ENCODE measurements at places on chromosomes 1 and 21.

- no peak for DNase-seq
These were observed 28.5 kb downstream of the HUNK start for GRCh38 chr21:31901315-31901714.

GRCh38 chr1:73044241-73045036, 762.1 kb upstream of the NEGR1 start:
- peak; percentile 18 for DNase-seq

DNA sequence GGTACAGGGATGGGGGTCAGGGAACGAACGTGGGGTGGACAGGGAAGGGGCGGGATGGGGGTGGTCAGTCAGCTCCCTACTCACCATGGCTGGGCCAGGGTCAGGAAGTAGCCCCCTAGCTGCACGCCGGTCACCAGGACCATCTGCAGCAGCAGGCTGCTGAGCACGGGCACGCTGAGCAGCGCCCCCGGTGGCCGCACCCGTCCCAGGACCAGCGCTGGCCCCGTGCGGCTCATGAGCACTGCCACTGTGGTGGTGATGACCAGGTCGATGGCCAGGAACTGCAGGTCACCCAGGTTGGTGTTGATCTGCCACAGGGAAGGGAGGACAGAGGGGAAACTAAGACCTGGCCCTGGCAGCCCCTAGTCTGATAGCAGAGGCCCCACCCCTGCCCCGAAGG, 6.5 kb upstream of the MFAP2 start:
- DNase-seq, result no peak

GRCh38 chr1:159923203-159924024, 1.9 kb downstream of the TAGLN2 start:
- peak; percentile 83 for DNase-seq

- peak; percentile 92 for DNase-seq
These were observed 11.4 kb upstream of the BCAR3 start for GRCh38 chr1:93692983-93693591.

DNA sequence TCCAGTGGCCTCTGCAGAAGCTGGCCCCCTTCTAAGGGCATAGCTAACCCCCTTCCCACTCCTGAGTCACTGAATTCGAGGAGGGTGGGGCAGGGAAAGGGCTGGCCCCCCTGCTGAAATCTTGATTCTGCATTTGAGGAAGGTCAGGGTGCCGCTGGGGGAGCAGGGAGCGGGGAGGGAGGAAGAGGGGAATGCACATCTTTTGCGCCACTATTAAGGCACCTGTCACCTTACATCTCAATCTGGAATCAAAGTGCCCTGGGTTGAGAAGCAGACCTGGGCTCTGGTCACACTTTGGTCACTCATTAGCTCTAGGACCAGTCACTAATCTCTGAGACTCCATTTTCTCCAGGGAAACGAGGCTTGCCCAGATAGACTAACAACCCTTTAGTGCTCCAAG, 62.0 kb downstream of the TOR1AIP2 start:
- DNase-seq, result no peak

DNA sequence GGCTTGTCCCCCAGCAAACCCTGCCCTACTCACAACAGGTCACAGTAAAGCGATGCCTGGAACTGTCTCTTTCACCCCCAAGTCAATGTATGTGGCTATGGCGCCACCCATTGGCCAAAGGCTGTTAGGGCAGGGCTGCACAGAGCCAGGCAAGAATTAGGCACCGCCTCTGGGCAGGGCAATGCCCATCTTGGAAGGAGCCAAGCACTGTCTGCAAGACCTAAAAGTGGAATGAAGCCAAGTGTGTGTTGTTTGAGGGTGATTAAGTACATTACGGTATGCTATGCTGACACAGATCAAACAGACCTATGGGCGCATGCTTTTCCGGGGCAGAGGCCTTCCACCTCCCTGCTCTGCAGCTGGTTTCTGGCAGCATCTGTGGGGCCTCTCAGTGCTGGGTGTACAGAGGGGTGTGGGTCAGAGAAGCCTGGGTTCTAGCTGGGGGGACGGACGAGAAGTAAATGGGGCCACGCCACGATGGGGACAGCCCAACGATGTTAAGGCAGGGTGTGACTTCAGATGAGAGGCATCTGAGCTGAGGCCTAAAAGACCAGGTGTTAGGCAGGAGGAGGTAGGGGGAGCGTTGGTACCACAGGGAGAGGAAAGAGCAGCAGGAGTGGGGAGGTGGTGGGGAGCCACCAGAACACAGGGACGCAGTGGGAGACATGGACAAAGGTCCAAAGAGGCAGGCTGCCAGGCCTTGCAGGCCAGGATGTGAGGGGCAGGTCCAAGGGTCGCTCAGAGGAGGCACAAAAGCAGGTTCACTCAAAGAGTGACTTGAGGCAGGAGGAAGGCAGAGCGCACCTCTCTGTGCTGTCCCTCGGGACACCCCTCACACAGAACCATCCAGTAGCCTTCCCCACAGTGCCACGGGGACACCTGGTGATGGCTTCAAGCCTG, 49.8 kb downstream of the ACOT7 start:
- DNase-seq, result peak; percentile 75

- DNase-seq, result no peak
These were observed 72.5 kb downstream of the ENAH start for GRCh38 chr1:225580238-225581099.

- DNase-seq, result no peak
These were observed 3.3 kb upstream of the FMO4 start for GRCh38 chr1:171310661-171311087.

- no peak for DNase-seq
These were observed 104.8 kb upstream of the SLC44A3 start for GRCh38 chr1:94715321-94715720.

DNA sequence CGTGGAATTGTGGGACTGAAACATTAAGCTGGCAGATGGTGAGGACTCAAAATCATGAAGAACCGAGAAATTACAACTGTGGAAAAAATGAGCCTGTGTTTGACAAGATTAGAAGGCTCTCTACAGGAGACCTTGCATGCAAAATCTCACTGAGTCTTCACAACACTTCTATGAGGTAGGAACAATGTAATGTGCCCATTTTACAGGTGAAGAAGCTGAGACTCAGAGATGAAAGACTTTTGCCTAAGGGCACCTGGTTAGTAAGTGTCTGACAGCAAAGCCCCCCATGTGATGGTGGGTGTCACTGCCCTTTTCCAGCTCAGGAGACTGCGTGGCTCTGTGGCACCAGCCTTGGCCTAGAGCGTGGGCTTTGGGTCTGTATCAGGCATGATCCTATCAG, 21.0 kb downstream of the OPRD1 start:
- no peak for DNase-seq

- DNase-seq, result no peak
These were observed 18.1 kb downstream of the VASH2 start for GRCh38 chr1:212968368-212968863.

DNA sequence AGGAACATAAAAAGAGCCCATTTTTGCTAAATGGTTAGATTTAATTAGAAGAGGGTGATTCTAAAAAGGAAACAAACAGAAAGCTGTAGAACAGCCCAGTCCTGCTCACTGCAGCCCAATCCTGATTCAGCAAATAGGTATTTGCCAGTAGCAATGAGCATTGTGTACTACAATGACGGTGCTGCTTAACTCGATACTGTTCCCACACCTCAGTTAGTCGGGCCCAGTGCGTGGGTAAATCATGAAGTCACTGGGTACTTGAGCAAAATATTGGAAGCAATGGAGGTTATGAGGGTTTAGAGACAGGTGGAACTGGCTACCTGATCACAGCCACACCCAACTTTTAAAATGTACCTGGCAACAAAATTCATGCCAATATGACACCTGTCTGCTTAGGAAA, 101.5 kb upstream of the ADGRL2 start:
- peak; percentile 72 for DNase-seq

- peak; percentile 53 for DNase-seq
These were observed 84.7 kb downstream of the NOTCH2 start for GRCh38 chr1:119984771-119985170.

DNA sequence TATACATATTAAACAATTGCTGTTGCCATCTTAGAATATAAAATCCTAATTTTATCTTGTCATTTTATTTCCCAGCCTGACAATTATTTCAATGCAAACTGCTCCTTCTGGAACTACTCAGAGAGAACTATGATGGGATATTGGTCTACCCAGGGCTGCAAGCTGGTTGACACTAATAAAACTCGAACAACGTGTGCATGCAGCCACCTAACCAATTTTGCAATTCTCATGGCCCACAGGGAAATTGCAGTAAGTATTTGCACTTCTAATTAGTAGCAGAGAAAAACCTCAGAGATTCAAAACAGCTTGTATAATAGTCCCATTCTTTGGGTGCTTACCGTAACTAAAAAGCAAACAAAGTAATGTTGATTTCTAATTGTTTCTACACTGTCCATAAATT, 167.2 kb downstream of the ADGRL2 start:
- no peak for DNase-seq

GRCh38 chr1:30009720-30010119, 713.7 kb downstream of the MATN1 start:
- DNase-seq, result no peak

- DNase-seq, result no peak
These were observed 45.4 kb upstream of the LRRN2 start for GRCh38 chr1:204730826-204731459.

DNA sequence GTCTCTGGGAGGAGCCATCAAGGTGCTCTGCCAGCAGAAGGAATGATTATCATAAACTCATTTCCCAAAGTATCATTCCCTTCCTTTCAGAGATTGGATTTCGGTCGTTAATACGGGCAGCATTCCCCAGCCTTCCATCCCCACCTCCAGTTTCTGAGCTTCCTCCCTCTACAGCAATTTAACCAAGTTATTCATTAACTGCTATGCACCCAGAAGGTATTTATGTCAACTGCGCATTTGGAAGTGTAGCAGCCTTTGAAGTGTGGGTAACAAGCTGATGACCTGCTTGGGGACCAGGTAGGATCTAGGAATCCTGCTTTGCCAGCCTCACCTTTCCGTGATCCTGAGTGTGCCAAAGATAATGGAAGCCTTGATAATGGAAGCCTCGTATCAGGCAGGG, 172.4 kb upstream of the IGSF21 start:
- no peak for DNase-seq

- peak; percentile 44 for DNase-seq
These were observed 1.4 kb upstream of the C1QC start for GRCh38 chr1:22641906-22642636.

GRCh38 chr1:199809311-199809710, 218.2 kb upstream of the NR5A2 start:
- no peak for DNase-seq

DNA sequence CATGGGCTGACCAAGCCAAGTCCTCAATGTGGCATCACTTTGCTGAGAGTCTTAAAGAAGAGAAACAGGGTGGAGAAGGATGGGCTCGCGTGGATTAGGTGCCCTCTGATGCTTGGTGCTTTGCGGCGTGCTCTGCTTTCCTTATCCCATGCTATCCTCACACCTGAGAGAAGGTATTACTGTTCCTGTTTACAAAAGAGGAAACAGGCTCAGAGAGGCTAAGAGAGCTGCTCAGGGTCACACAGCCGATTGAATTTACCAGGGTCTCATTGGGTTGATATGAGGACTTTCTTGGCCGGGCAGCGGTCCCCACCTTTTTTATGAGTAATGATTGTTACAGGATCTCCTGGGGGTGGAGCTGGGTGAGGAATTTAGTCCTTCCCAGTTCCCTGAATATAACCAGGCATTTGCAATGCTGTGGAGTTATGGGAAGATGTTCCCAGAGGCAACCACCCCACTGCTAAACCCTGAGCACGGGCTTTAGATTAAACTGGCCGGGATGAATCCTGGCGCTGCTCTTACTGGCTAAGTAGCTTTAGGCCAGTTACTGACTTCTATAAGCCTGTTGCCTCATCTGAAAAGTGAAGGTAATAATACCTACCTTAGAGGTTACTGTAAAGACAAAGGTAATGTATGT, 4.5 kb downstream of the ASCL5 start:
- DNase-seq, result no peak
